Activated T-cell treated with anti-CD3 and anti-CD28 coated beads, Interleukin-2, amount 50 U/mL, for 24 hours (primary cell): ENCODE measurements at places on chromosomes 11 and 22.

- no peak for DNase-seq
Measured at GRCh38 chr11:22828373-22828772, 1.2 kb downstream of the SVIP start.

DNA sequence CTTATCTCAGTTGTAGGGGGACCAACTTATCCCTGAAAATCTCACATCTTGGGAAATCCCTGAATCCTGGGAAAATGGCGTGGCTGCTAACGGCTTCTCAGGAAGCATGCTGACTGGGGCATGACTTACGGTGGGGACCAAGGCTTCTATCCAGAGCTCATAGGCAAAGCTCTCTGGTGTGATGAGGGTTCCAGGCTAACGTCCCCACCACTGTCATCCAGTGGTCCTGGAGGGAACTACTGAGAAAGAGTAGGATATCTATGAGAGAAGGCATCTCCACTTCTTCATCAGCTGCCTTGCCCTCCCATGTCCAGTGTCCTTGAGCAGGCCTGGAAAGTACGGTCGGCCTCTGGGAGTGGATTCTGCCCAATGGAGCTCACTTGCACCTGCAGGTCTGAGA is 210.4 kb upstream of the B3GAT1 start:
- DNase-seq: no peak

DNA sequence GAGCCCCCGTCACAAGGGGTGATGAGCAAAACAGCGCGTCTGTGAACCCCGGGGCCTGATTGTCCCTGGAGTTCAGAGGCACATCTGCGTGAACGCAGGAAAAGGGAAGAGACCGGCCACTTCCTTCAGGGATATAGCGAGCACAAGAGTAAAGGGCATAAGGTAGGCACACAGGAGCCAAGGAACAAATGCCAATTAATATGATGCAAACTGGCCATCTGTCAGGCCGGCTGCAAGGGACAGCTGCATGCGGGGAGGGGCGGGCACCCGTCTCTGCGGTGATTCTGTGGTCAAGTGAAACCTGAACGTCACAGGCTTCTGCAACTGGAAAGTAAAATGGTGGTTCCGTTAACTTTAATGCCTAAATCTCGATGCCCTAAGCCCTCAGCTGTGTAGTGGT is 64.7 kb downstream of the TRIM29 start:
- DNase-seq: no peak

DNA sequence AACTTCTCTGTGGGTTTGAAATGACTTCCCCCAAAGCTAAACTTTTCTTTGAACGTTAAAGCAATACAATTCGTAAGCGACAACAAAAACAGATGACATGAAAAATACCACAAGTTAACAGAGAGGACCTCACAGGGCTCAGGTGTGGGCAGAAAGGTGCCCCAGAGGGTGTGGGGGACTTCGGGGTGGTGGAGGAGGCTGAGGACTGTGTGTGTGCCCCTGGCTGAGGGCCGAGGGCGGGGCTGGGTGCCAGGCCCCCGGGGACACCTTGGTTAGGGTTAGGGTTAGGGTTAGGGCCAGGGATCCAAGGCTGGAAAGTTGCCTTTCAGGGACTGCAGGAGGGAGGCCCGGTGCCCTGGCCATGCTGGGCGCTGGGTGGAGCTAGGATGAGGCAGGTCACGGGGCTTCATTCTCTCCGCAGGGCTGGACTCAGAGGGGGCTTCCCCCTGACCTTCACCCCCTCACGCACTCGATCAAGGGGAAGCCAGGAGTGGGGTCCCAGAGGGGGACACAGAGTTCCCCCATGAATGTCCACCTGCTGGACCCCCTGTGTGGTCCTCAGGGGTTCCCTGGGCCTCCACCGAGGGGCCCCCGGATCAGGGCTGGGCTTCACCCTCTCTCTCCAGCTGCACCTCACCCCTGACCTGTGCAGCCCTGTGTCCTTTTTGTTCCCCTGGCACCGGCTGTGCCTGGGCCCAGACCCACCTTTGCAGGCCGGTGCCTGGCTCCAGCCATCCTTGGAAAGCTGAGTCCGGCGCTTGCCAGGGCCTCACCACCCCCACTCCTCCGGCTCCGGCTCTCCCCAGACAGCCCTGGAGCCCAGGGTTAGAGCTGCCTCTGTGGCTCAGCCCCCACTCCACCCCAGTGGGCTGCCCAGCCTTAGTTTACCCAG is 7.0 kb downstream of the TNNI2 start:
- no peak for DNase-seq

GRCh38 chr11:67057205-67057672 is 592 bp downstream of the RHOD start:
- no peak for DNase-seq
